Cardiac muscle cell (in vitro differentiated cells and primary cell): ENCODE measurements at places on chromosomes 11 and 22. TPM values are rescaled to one million over a fixed set of nuclear protein-coding genes. Genes with fewer than 3 reads are reported as not detected.

DNA sequence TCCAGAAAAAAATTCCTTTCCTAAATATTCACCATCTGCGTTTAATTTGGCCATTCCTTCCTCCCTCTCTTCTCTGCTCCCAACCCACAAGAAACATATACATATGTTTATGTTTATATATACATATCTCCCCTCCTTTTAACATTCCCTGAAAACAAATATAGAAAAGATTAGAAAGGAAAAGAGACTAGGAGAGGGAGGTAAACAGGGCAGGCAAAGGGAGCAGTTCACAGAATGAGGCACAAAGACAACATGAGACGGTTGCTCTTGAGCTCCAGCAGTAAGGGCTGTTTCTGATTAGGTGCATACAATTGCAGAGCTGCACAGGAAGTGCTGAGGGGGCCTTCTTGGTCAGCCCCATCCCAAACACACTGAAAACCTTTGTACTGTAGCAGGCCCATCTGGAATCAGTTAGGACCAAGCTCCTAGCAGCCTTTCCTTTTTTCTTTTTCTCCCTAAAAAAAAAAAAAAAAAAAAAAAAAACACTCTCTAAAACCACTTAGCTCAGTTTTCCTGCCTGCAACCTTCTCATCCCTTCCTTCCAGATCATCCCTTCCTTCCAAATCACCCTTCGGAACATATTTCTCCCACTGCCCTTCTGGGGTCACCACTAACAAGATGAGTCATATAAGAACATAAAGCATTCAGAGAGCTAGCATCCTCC is 57.0 kb downstream of the RBFOX2 start:
- peak; percentile 37 for DNase-seq

DNA sequence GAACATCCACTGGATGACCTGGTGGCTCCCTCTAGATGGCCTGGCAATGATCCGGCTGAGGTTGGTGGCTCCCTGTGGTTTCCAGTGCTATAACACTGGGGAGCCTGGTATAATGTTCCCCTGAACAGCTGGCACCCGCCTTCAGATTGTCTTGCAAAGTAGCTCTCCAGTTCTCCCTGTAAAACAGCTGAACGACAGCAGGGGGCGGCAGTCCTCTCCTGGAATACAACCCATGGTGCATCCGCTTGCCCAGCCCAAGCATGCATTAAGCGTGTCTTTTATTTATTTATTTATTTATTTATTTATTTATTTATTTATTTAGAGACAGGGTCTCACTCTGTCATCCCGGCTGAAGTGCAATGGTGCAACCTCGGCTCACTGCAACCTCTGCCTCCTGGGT is 258.9 kb downstream of the BUD13 start:
- peak; percentile 75 for DNase-seq

- peak; percentile 99 for DNase-seq
Measured at GRCh38 chr11:33700502-33701271, at the start of gene C11orf91. Gene C11orf91 (minus strand): TSS chr11:33700826. CDS start chr11:33700740, 86 bp downstream.

DNA sequence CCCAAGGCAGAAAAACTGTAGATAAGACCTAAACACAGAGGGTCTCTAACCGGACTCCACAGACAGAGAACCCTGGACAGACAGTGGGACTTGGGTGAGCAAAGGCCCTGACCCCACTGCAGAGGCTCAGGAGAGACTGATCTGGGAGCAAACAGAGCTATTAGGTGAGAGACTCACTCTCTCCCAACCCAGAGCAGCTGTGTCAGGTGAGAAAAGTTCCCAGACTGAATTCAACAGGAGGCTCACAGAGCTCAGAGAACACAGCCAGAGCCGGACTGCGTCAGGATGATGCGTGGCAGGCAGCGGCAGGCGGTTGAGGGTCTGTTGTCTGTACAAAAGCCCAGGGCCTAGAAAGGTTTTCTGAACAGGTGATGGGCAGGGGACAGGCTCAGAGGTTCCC is 5.5 kb downstream of the RFPL2 start:
- DNase-seq, result no peak

The PKNOX2 gene
- polyA plus RNA-seq, result 2.1 and 5.8 TPM in 2 replicates

DNA sequence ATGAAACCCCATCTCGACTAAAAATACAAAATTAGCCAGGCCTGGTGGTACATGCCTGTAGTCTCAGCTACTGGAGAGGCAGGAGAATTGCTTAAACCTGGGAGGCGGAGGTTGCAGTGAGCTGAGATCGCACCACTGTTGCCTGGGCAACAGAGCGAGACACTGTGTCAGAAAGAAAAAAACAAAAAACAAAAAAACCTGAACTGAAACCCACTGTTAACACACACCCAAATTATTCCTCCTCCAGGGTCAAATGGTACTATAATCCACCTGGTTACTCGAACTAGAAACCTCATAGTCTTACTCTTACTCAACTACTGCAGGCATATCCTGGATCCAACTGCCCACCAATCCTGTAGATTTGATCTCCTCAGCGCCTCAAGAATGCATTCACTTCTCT is 35.5 kb downstream of the USP28 start:
- no peak for DNase-seq

The SLC37A2 gene
- polyA plus RNA-seq, result 0.22 and 0.98 TPM in 2 replicates
